ENCODE measurements at places on chromosomes 6 and 20. TPM values are rescaled to one million over a fixed set of nuclear protein-coding genes. Genes with fewer than 3 reads are reported as not detected.

Gene TP53RK
- 26.0 TPM for total RNA-seq

Gene SLC4A11
- total RNA-seq = 12.1 TPM

Gene ARG1
- not detected for total RNA-seq

DNA sequence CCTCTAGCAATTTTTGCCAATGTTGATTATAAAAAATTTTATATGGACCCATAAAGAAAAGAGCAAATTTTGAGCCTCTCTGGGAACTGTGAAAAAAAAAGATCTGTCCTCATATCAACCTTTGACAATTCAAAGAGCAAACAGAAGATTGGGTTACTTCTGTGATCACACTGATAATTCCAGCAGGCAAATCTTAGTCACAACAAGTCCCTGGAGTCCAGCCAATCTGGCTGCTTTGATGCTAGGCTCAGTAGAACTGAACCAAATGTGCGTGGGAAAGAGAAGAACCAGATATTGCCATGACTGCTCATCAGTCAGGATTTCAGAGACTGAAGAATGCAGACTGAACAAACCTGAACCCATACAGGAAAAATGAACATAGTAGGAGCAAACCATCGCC lies 438.4 kb upstream of the FLRT3 start:
- H3K4me1 ChIP-seq = no peaks in the 10 kb centered on the region
- DNase-seq = no peak
- no peak overlapping the region for H3K4me3 ChIP-seq
- H3K27me3 ChIP-seq = no peaks in the 10 kb centered on the region
- H3K36me3 ChIP-seq = no peaks in the 10 kb centered on the region

DNA sequence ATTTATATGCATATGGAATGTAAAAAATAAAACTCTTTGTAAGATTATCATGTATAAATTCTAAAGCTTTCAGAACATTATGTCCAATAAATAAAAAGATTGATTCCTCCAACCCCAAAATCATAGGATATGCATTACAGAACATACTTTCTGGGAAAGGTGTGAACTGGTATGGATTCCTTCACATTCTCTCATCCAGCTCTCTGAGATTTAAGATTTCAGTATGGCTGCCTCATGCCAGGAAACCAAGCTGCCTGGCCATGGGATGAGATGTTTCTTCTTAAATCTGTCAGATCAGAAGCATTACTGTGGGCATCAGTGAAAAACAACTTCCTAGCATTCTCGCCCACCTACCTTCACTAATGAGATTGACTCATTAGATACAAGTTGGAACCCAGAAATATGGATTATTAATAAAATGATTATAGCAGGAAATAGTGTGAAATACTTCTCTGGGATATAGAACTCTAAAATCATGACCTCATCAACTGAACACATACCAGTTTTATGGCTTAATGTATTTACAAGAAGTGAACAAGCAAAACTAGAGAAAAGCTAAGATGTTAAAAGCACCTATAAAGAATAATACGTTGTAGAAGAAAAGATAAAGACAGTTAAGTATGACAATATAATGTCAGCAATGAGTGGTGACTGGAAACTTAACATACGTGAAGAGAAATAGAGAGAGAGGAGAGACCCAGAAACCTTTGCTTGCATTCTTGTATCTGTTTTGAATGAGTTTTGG lies 171.6 kb upstream of the PHACTR1 start:
- peaks cover 5% of the 10 kb centered on the region for H3K36me3 ChIP-seq
- H3K4me1 ChIP-seq = no peaks in the 10 kb centered on the region
- DNase-seq = no peak
- H3K27me3 ChIP-seq = no peaks in the 10 kb centered on the region

DNA sequence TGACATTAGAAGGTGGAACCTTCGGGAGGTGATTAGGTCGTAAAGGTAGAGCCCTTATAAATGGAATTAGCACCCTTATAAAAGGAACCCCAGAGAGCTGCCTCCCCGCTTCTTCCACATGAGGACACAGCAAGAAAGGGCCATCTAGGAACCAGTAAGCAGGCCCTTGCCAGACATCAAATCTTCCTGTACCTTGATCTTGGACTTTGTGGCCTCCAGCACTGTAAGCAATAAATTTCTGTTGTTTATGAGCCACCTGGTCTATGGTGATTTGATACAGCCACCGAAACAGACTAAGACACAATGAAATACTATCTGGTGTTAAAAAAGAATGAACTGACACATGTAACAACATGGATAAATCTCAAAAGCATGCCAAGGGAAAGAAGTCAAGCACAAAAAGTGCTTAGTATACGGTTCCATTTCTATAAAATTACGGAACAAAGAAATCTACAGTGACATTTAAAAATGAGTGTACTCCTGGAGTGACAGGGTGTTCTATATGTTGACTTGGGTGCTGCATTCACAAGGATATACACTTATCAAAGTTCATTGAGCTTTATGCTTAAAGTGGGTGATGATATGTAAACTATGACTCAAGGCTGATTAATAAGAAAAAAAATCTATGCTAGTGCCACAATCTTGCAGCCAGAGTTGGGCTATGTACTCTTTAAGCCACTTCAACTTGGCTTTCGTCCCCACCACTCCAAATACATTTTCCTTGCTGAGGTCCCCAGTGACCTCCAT lies 18.4 kb downstream of the SERPINB1 start:
- no peak overlapping the region for H3K4me3 ChIP-seq
- no peaks in the 10 kb centered on the region for H3K4me1 ChIP-seq
- H3K27me3 ChIP-seq = no peaks in the 10 kb centered on the region

- DNase-seq = no peak
- H3K4me1 ChIP-seq = no peaks in the 10 kb centered on the region
- H3K27ac ChIP-seq = no peak overlapping the region
- H3K36me3 ChIP-seq = no peaks in the 10 kb centered on the region
Observed at GRCh38 chr6:153997221-153997620, 41.8 kb upstream of the OPRM1 start.

GRCh38 chr20:51198238-51198637 lies 175.3 kb upstream of the KCNG1 start:
- H3K4me1 ChIP-seq = no peaks in the 10 kb centered on the region
- no peak for DNase-seq
- H3K36me3 ChIP-seq = no peaks in the 10 kb centered on the region
- no peaks in the 10 kb centered on the region for H3K27me3 ChIP-seq

DNA sequence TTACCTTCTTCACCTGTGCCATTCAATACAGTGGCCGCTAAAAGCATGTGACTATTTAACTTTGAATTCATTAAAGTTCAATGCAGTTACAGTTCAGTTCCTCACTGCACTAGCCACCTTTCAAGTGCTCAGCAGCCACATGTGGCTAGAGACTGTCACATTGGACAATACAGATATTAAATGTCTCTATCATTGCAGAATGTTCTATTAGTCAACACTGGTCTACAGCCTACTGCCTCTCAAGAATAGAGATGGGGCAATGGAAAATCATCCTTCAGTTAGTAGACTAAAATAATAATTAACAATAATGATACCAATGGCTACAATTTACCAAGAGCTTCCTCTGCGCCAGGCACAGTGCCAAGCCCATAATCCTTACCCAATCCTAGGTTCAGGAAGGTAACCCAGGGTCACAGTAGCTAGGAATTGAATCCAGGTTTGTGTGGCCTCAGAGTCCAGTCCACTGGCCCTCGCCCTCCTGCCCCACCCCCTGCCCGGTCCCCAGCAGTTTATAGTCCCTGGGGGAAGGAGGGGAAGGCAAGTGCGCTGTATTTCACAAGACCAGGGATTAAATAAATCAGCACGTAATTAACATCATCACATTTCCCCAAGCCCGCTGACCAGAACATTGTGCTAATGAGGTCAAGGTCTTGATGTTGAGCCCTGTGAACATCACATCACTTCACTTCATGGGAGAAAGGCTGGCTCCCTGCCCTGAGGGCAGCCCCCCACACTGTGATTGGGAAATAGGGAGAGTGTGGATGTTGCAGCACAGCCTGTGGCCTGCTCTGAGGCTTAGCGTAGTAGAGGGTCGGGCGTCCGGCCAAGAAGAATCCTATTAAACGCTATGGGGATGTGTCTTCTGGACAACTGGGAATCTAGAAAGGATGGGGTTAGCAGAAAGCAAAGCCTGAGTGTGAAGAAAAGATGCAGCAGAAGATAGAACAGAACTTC lies 147.2 kb downstream of the VEGFA start:
- no peak for DNase-seq
- no peak overlapping the region for H3K4me3 ChIP-seq

DNA sequence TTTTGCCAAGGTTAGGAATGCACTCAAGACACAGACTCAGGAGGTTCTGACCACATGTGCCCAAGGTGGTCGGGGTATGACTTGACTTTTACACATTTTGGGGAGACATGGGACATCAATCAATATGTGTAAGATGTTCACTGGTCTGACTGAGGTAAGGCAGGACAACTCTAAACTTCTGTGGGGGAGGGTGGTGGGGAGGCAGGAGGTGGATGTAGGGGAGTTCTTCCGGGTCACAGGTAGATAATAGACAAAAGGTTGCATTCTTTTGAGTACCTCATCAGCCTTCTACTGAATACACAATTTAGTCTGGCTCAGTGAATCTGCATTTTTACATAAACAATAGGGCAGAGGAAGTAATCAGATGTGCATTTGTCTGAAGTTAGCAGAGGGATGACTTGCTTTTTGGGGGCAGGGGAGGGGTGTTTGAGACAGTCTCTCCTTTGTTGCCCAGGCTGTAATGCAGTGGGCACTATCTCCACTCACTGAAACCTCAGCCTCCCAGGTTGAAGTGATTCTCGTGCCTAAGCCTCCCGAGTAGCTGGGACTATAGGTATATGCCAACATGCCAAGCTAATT lies 10.9 kb downstream of the ECHDC1 start:
- H3K36me3 ChIP-seq = peaks cover 8% of the 10 kb centered on the region
- H3K4me3 ChIP-seq = no peak overlapping the region
- H3K27ac ChIP-seq = peak overlapping the region; percentile 94
- H3K4me1 ChIP-seq = peaks cover 50% of the 10 kb centered on the region
- DNase-seq = peak; percentile 52

DNA sequence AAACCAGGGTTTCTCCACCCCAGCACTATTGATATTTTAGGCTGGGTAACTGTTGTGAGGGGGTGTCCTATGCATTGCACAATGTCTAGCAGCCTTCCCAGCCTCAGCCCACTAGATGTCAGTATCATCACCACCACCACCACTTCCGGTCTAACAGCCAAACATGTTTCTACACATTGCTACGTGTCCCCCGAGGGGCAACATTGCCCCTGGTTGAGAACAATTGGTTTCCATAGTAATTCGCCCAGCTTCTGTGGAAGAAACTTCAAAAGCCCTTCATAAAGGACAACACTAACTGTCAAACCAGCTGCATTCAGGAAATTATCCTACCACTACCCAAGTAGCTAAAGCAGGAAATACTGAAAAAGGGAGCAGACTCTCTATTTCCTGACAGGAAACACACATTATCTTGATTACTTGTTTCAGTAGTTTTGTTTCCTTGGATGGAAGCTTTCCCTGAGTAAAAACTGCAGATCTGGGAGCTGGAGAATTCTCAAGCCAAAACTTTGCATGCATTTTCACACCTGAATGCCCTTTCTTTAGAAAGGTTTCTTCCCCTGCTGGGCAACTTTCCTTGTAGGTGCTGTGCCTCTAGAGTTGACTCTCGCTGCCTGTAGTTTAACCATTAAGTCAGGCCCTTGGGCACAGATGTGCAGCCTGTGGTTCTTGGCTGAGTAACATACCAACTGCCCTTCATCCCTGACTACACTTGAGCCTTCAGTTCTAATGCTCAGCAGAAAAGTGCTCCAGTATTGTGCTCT lies 23.6 kb downstream of the PKHD1 start:
- peak; percentile 79 for DNase-seq
- peak overlapping the region; percentile 51 for H3K27ac ChIP-seq
- H3K4me3 ChIP-seq = no peak overlapping the region
- H3K4me1 ChIP-seq = peaks cover 10% of the 10 kb centered on the region
- no peaks in the 10 kb centered on the region for H3K27me3 ChIP-seq

GRCh38 chr6:107342144-107342543 lies 117.2 kb downstream of the PDSS2 start:
- no peaks in the 10 kb centered on the region for H3K27me3 ChIP-seq
- H3K4me1 ChIP-seq = no peaks in the 10 kb centered on the region
- no peak for DNase-seq
- H3K36me3 ChIP-seq = no peaks in the 10 kb centered on the region

DNA sequence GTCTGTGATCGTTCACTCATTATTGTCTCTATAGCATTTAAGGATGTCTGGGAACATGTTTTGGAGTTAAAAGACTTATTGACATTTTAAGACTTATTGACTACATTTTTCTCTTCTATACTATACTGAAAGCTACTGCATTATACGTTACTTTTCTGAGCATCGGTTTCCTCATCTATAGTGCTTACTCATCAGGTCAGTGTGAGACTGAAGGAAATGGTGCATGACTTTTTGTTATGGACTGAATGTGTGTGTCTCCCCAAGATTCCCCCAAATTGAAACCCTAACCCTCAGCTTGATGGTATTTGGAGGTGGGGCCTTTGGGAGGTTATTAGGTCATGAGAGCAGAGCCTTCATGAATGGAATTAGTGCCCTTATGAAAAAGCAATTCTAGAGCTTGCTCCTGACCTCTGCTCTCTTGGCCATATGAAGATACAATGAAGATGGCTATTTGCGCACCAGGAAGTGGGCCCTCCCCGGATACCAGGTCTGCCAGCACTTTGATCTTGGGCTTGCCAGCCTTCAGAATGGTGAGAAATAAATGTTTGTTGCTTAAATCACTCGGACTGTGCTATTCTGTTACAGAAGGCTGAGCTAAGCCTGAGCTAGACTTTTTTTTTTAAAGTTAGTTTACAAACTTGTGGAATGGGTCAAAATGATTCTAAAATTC lies 243.7 kb upstream of the RREB1 start:
- H3K4me1 ChIP-seq = no peaks in the 10 kb centered on the region
- no peak overlapping the region for H3K4me3 ChIP-seq
- H3K36me3 ChIP-seq = no peaks in the 10 kb centered on the region
- H3K27ac ChIP-seq = no peak overlapping the region
- H3K27me3 ChIP-seq = no peaks in the 10 kb centered on the region

- no peaks in the 10 kb centered on the region for H3K27me3 ChIP-seq
- no peak for DNase-seq
- H3K27ac ChIP-seq = no peak overlapping the region
- no peaks in the 10 kb centered on the region for H3K4me1 ChIP-seq
Observed at GRCh38 chr6:4464638-4465037, 311.6 kb upstream of the CDYL start.

DNA sequence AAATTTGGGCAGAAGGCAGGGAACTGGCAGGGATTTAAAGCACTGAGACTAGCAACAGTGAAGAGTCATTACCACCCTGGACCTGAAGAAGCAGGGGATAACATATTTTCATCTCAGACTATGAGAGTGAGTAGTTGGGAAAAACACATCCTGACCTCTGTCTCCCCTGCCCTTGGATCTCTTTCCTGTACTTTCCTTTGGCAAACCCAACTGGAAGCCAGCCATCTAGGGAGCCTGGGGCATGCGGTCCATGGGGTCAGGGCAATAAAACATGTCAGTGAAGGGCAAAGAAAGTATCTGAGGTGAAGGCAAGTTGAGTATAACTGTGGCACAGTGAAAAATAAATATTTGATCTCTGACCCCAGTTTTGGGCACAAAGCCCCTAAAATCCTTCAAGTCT lies 698.2 kb downstream of the DOK5 start:
- DNase-seq = no peak
- H3K27me3 ChIP-seq = no peaks in the 10 kb centered on the region
- 0 out of 2 replicates have a peak, but pooled peaks cover 6% of the 10 kb centered on the region for H3K36me3 ChIP-seq
- no peak overlapping the region for H3K4me3 ChIP-seq

All from GM23338 (cell line).